ENCODE measurements at places on chromosomes 12 and 14.

- DNase-seq, result no peak
These were observed 17.4 kb downstream of the NPC2 start for GRCh38 chr14:74475678-74476077.

- no peak for DNase-seq
These were observed 85.6 kb downstream of the OTOGL start for GRCh38 chr12:80184926-80185325.

- no peak for DNase-seq
These were observed 424.4 kb downstream of the DAD1 start for GRCh38 chr14:22164616-22165015.

DNA sequence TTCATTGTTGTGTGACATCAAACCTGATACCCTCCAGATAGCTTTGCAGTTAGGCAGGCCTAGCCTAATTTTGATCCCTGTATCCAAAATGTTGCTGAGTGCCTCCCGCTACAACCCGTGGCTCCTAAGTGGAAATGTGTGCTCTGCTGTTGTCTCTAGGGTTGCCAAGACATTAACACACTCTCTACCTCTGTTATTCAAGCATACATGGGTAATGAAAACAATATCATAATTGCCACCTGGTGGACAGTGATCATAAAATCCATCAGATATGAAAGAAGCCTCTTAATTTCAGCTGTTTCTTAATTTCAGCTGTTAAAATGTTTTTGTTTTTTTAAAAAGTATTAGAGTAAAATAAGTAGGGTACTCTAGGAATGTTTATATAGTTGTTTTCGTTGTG lies 93.5 kb downstream of the PLEKHA5 start:
- DNase-seq, result no peak

DNA sequence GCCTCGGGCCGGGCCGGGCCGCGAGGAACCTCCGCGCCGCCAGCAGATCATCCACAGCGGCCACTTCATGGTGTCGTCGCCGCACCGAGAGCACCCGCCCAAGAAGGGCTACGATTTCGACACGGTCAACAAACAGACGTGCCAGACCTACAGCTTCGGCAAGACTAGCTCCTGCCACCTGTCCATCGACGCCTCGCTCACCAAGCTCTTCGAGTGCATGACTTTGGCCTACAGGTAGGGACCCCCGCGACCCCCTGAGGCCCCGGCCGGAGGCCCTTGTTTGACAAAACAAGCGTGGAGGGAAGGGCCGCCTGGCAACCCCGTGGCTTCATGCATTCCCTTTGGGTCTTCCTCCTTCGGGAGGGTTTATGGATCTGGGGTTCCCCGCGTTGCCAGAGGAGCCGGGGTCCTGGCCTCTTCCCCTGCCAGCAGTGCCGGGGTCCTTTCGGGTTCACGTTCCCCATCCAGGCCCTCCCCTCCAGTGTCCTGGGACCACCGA lies 526 bp downstream of the MLXIP start:
- DNase-seq, result no peak
